ENCODE measurements at places on chromosomes 12 and 14.

GRCh38 chr14:89884761-89885160 lies 69.8 kb downstream of the EFCAB11 start:
- DNase-seq, result no peak

DNA sequence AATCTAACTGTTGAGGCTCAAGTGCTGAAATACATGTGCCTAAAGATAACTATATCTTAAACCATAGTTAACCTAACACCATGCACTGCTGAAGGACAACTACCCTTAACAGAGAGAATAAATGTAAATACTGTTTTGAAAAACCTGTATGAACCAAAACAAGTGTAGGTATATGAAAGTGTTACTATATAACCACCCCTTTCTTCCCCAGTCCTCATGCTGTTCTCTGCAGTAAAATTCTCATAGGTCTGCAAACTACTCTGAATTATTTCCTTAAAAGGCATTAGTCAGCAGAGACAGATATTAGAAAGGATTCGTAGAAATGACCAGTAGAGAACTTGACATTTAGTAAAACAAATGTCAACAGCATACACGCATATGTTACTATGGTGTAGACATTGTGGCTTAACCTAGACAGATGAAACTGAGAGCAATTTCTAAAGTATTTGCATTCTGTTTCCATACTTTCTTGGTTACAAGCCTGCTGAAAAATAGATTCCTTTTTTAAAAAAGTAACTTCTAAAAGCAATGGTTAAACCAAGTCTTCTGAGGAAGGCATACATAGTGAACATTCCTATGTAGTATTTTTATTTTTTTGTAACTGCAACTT lies 13.9 kb downstream of the CSRP2 start:
- DNase-seq, result no peak

DNA sequence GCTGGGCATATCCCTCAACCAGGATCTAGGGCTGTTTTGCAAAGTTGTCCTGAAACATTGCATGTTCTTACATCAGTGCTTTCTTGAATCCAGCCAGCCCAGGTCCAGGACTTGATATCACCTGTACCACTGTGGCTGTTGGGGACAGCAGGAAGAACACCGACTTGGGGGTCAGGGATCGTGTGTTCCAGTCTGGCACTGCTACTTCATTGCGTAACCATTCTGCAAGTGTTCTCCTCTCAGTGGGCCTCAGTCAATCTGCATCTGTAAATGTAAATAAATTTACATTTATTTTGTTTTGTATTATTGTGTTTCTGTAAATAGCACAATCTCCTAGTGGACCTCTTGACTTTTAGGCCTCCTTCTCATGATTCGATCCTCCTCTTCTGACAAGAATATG lies 167.3 kb downstream of the SUDS3 start:
- no peak for DNase-seq

- no peak for DNase-seq
Observed at GRCh38 chr14:44339231-44339630, 167.9 kb downstream of the FSCB start.

- no peak for DNase-seq
Observed at GRCh38 chr14:29310757-29311156, 544.2 kb downstream of the FOXG1 start.

DNA sequence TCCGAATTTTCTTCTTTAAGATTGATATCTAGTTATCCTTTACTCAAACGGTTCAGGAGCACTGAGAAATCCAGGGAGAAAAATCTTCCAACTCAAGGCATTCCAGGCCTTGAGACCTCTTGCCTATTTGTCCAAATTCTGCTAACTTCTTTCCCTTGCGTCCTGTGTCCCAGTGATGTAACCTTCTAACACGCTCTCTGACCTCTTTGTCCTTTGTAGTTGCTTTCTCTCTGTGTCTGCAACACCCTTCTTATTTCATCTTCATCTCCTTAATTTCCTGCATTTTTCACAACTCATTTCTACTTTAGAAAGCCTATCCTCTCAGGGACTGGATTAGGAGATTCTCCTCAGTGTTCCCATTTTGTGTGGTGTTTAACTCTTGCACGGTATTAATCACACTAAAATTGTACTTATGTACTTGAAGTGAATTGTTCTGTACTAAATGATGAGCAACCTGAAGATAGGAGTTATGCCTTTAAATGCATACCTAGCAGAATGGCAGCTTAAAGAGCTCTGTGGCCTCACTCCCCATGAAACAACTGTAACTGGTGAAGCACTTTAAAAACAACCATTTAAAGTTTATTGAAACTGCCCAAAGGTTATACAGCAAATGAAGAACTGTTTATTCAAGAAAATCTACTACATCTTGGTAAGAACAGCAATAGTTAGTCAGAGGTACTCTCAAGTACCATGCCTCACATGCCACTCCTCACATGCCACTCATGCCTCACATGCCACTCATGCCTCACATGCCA lies 7.4 kb upstream of the SNAPC1 start:
- DNase-seq, result no peak

DNA sequence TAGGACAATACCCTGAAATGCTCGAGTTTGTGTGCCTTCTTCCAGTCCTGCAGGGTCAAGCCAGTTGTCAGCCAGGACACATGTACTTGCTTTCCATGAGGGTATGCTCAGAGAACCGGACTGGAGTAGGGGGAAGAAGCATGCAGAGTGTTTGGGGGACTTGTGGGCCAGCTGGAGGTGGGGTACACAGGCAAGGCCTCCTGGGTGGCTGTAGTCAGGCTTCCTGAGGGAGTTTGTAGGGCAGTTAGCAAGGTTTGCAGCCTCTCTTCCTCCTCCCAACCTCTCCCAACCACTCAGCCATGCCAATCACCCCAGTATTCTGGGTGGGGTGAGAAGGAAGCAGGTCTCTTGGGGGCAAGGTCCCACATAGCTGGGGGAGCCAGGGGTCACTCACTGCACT lies 47.0 kb upstream of the RHOJ start:
- DNase-seq, result no peak

DNA sequence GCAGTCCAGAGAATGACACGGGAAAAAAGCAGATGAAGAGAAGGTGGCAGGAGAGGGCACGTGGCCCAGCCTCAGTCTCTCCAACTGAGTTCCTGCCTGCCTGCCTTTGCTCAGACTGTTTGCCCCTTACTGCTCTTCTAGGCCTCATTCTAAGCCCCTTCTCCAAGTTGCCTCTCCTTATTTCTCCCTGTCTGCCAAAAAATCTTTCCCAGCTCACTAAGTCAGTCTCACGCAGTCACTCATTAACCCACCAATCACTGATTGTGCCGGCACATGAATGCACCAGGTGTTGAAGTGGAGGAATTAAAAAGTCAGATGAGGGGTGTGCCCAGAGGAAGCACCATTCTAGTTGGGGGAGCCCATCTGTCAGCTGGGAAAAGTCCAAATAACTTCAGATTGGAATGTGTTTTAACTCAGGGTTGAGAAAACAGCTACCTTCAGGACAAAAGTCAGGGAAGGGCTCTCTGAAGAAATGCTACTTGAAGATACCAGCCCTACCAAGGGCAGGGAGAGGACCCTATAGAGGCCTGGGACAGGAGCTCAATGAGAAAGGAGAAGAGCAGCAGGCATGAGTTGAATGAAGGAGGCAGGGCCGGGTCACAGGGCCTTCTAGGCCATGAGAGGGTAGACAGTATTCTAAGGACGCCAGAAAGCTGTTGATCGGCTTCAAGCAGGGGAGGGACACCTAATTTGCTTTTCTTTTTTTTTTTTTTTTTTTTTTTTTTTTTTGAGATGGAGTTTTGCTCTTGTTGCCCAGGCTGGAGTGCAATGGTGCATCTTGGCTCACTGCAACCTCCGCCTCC lies 40.9 kb downstream of the DAD1 start:
- DNase-seq, result no peak

DNA sequence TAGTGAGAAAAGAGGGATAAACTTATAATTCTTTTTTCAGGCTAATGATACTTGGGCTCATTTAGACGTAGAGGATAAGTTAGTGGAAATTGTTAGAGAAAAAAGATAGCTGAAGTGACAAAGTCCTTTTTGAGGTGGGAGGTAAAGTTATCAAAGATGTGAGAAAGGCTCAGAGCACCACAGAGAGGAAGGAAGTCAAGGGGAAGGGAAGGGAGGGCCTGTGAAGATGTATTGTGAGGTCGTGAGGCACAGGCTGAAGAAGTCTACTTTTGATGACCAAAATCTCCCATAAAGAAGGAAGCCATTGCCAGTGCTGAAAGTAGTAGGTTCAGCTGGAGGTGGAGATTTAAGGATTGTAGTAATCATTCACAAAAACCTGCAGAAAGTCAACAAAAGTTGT lies 19.4 kb upstream of the PTGDR start:
- DNase-seq, result no peak

DNA sequence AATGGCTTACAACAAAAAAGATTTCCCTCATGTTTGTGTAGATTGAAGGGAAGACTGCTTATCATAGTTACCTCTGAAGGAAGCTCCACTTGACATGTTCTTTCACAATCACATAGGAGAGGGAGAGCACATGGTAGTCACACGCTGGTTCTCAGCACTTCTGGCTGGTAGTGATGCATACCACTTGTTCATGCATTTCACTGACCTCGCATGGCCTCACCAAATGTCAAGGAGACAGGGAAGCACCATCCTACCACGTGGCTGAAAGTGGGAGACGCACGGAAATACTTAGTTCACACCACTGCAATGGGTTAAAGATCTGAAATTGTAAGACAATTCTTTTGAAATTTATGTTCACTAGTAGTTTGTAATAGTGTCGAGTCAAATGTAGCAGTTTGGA lies 74.0 kb downstream of the PDE3A start:
- DNase-seq, result no peak

DNA sequence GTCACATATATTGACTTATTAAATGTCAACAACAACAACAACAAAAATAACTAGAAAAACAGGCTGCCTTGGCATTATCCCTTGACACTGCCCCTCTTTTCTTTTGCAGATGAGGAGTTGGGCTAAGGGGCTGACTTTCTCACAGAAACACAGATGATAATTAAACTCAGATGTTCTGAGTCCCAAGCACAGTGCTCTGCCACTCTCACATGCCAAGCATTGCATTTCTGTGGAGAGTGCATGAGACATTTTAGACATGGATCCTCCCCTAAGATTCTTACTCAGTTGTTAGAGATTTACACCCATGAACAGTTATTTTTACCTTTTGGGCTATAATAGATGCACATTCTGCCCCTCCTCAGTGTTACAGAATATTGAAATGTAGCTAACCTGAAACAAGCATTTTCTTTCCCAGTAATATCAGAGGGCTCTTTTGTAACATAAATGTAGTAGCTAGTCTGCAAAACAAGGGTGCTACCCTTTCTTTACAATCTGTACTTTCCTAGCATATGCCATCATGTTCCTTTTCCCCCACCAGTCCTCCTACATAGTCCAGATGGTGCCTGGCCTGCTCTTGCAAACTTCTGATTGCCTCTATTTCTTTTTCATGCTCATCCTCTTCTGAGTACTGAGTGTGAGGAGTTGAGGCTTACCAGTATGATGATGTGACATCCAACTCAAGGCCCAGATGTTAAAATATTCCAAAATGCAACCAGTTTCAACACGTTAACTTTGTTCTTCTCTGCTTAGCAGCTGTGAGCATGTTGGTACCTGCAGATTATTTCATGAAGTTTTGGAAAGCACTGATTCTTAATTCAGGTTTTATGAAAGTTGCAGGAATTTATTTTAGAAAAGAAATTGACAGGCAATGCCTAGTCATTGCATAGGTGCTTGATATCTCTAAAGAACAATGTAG lies 125.0 kb upstream of the ATP2B1 start:
- DNase-seq, result no peak

GRCh38 chr12:76247026-76247646 lies 101.1 kb downstream of the BBS10 start:
- DNase-seq, result no peak

DNA sequence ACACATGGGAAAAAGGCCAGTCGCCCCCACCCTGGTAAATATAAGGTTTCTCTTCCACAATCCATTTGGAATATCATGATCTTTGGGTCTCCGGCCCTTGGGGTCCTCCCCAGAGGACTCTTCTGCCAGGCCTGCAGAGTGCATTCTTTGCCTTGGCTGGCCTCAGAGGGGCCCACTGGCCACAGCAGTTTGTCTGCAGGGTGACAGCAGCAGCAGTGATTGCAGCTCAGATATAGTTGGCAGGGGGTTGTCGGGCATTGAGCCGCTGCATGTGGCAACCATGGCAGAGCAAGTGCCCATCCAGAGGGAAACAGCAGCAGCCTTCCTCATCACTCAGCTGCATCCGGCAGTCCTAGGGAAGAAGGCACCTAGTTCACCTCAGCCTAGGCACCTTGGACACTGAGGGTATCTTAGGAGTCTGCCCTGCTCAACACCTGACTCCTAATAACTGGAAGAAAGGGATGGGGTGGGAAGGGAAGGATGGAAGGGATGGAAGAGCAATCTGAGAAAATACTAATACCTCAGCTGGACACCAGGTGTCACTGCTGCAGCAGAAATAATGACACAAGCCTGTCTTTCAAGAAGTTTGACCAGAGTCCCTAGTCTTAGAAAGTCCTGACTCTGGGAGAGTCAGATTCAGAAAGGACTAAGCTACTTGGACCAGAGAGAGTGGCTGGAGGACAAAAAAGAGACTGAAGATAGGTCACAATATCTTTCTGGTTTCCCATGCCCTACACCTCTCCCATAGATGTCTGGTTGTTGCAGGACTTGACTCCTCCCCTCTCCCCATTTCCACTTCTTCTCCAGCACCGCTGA lies 8.9 kb downstream of the AJUBA start:
- no peak for DNase-seq

DNA sequence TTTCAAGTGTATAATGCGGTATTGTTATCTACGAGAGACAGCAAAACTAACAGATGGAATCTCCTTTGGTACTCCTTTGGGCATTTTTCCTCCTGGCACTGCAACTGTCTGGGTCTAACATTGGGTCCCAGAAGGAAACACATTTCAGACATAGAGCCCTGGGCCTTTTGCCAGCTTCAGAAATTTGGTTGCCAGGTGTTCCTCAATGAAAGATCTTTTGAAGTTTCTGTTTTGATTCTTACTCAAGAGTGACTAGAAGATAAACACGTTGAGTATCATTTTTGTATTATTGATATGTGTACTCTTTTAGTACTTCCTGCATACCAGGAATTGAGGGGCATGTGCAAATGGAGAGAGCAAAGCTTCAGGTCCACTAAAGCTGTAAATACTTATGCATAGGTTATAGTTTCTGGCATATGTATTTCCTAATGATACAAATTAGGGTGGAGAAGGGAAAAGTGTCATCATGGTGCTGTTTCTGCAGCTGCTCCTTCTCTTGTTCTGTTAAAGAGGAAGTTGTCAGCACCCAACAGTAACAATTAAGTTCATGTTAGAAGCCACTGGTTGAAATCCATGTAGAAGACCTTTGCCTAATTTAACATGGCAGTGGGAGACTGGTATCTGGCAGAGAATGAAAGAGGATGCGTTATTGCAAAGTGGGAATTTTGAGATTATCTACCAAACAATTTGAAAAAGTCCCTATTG lies 53.5 kb downstream of the SLC38A6 start:
- DNase-seq, result no peak

- DNase-seq, result no peak
Observed at GRCh38 chr14:99078426-99078825, 193.6 kb downstream of the BCL11B start.

- no peak for DNase-seq
Observed at GRCh38 chr12:34208331-34209258, 186.3 kb downstream of the ALG10 start.
